Stimulated activated CD8-positive, alpha-beta memory T cell treated with anti-CD3 and anti-CD28 coated beads, Interleukin-4, amount 100 ng/mL, for 1 hour (primary cell): ENCODE measurements at places on chromosomes 16 and 17.

GRCh38 chr17:64261417-64262145 lies 1.5 kb downstream of the TEX2 start:
- no peak for DNase-seq

- DNase-seq: no peak
Measured at GRCh38 chr17:44187131-44187899, 543 bp downstream of the TMUB2 start.

DNA sequence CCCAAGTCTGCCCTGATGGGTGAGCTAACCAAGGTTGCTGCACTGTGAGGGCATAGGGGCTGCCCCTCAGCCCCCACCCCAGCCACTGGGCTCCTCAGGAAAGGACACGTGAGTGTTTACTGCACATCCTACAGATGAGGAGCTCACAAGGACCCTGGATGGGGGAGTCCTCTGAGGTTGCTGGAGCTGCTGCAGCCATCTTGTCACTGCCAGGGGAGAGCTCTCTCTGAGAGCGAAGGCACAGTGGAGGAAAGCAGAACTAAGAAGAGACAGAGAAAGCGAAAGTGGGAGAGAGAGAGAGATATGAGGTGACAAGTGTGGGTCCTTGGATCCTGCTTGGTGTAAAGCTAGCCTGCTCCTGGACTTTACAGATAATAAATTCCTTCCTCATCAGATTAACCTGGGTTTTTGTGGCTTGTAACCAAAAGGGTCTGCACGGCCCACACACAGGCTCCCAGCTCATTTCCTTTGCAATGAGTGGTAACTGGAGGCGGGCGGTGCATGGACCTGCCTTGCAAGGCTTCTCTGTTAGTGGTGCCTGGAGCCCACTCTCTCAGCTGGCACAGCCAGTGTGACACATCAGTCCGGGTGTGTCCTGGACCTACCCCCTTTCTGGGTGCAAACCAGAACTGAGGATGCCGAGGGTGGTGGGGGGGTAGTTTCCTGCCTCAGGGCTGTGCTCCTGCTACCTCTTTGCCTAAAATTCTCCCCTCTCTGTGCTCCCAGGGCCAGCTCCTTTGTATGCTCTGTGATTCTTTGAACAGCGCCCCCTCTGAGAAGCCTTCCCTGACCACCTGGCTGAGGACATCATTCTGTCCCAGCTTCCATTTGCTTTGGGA lies 14.2 kb downstream of the SNX20 start:
- no peak for DNase-seq

- no peak for DNase-seq
Measured at GRCh38 chr16:86044241-86044671, 145.3 kb downstream of the IRF8 start.

DNA sequence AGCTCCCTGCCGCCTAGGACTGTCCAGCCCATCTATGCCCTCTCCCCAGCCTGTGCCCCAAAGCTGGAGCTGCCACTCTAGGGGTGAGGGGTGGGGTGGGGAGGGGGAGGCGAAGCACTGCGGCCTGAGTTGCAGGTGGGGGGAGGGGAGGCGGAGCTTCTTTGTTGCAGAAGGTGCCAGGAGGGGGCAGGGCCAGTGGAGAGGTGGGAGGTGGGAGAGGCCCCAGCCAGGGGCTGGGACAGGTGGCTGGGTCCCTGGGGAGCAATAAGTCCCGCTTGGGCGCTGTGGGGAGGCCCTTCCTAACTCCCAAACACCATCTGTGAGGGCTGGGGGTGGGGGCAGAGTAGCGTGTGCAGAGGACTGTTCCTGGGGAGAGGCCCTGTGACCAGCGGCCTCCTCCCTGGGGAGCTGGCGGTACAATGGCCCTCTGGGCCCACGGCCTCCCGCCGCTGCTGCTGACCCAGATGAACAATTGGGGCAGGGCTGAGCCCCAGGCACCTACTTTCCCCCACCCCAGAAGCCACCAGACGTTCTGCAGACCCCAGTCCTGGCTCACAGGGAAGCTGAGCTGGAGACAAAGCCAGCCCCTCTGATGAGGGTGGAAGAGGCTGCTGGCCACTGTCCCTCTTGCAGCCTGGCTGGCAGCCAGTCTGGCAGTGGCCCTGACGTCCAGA lies 2.2 kb upstream of the NTN3 start:
- no peak for DNase-seq

DNA sequence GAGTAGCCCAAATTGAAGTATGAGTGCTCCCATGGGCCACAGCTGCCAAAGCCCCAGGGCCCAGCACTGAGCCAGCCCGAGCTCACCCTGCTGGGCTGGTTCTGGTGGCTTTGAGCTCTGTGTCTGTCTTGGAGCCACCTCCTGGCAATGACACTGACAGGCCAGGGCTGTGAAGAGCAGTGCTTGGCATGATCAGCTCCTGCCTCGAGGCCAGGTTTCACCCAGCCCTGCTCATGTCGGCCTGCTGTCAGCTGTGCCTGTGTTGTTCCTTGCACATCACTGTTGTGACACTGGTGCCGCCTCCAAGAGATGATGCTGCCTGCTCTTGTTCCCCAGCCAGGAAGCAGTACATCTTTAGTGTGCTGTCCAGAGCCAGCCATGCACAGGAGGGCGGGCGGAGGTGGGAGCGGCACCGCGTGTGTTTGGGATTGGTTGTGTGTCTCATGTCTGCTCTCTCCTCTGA lies 26.0 kb downstream of the PLD6 start:
- DNase-seq: no peak

- DNase-seq: no peak
Measured at GRCh38 chr17:5055543-5055942, 20.3 kb upstream of the SLC52A1 start.
